Fibroblast of skin of right quadriceps (primary cell): ENCODE measurements at places on chromosomes 13 and 19.

- DNase-seq, result peak; percentile 86
Measured at GRCh38 chr13:42594481-42595252, 20.7 kb downstream of the TNFSF11 start.

GRCh38 chr19:1000591-1001537 is 645 bp downstream of the GRIN3B start:
- DNase-seq, result no peak

DNA sequence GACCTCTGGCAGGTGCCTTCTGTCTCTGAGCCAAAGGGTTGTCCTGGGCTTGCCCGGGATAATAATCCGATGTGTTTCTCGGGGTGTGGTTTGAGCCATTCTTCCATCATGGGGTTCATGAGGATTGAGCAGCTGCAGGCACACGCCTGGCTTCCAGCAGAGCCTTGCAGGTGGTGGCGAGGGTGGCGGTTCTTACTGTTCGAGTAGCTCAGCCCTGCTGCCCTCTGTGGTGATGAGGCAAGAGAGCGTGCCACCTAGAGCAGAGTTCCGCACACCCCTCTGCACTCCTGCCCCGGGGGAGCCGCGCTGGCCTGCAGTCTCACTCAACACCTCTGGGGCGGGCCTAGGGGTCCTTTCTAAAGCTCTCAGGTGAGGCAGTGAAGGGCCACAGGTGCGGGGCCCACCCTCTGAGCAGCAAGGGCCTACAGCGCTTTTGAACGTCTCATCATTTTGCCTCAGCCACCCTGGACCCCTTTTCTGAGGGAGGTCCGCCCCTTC is 3.8 kb downstream of the SCN1B start:
- DNase-seq, result no peak

GRCh38 chr13:113488283-113488682 is 2.2 kb downstream of the DCUN1D2 start:
- DNase-seq, result no peak

DNA sequence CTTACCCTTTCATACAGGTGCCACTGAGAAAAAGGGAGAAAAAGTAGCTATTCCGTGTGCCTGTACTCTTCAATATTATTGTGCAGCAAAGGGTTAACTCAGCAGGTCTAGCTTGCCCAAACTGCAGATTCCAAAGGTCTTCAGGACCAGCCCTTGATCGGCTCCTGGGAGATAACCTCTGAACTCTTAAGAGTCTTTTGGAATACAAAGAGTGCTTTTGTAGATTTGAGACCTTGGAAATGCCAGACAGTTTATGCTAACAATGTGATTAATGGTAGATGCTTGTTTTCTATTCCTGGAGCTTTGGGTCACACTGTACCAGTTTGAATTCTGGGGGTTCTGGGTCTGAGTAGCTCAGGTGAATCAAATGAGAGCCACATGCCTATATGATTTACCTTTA is 844.7 kb upstream of the MIR17HG start:
- DNase-seq, result no peak

DNA sequence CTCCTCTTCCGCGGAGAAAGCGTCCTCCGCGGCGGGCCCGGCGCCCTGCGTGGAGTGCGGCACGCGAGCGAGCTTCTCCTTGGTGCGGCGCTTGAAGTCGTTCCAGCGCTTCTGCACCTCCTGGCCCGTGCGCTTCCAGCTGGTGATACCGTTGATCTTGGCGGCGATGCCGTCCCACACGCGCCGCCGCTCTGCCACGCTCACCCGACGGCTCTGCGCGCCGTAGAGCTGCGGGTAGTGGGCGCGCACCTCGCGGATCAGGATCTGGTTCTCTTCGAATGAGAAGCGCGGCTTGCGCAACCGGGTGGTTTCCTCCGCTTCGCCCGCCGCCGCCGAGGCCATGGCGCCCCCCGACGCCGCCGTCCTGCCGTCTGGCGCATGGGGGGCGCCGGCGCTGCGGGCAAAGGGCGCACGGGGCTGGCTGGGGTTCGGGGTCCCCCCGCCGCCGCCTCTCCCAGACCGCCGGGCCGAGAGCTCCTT is 941 bp downstream of the MYPOP start:
- DNase-seq, result peak; percentile 33

DNA sequence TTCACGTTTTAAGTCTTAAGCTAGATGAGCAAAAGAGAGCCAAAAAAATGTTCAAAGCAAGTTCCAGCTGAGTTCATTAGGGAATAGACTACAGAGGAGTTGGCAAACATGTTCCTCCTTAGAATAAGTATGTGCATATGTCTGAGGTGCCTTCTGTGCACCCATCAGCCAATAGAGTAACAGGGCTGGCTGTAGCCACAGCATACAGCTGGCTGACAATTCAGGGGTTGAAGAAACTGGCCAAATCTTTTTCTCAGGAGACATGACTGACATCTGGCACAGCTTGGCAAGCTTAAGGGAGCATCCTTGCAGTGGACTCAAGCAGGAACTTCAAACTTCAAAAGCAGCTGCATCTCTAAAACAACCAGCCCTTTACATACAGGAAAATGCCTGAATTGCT is 414.8 kb upstream of the PCDH20 start:
- DNase-seq, result no peak

DNA sequence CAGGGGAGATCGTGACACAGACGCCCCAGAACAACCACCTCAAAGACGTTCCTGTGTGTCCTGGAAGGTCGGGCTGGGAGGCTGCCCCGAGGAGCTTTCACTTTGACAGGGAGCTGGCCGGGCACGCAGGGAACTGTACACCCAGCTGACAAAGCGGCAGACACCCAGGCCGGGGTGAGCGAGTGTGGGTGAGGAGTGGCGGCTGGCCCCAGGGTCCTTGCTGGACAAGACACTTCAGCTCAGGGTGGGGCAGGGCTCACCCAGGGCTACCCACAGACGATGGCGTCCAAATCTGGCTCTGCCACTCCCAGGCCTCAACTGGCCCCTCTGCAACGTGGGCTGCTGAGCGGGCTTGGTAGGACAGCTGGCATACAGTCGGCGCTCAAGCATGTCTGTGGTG is 2.0 kb downstream of the FGF22 start:
- DNase-seq, result no peak

GRCh38 chr13:49936968-49937273 is 781 bp upstream of the SPRYD7 start:
- DNase-seq, result no peak

GRCh38 chr19:6044056-6044805 is 66.1 kb downstream of the RFX2 start:
- DNase-seq, result no peak

DNA sequence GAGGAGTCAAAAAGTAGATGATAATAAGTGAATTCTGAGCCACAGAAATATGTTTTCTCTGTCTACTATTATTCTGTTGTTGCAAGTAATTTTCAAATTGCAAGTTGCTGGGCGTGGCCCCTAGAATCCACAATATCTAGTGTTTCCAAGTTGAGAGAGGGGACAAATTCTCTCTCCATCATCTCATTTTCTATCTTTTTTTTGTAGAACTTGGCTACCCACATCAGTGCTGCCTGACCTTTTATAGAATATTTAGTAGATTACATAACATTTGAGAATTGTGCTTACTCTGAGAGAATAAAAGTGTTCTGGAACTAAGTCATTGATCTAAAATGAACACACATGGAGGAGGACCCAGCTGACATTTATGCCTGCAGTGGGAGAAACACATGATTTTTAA is 110.9 kb upstream of the CSNK1A1L start:
- DNase-seq, result no peak

- DNase-seq, result no peak
Measured at GRCh38 chr19:16051254-16052025, 24.9 kb upstream of the TPM4 start.

DNA sequence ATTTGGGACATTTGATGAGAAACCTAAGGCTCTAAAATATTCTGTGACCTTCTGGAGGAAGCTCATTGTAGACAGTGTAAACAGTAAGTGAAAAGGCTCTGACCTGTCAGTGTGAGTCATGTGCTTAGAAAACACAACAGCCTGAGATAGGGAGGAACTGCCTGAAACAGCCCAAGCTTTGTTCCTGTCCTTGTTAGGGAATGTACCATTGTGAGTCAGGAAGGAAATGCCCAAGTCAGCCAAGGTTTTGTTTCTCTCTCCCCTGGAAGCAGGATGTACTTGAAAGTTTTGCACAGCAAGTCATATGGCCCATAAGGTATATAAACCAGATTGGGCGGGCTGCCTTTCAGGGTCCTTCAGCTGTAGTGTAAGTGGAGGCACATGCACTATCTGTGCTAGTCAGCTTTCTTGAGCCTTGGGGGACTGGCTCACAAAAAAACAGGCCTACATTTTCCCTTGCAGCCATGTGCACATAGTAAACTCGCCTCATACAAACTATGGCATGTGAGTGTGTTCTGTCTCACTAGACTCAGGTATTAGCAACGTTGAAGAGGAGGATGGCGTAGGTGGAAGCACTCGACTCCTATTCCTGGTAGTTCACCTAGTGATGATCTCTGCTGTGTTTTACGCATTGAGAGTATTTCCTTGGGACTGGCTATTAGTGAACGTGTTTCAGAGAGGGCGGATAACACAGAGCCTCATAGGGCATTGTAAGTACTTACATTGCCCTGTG is 141.2 kb upstream of the KLHL1 start:
- no peak for DNase-seq

DNA sequence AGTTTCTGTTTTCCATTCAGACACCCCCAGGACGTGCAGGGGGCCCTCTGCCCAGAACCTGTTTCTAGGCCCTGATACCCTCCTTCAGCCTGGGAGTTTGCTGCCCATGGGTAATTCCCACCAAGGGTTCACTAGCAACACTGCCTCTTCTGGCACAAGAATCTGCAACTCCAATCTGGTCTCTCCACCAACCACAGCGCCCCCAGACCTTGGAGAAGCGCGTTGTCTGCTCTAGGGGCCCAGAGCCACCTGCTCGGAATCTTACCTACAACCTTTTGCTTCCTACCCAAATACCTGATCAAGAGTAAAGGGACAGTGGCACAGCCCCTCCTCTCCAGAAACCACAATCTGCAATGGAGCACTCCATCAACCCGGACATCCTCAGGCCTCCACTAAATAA is 763 bp downstream of the ZNF180 start:
- no peak for DNase-seq

GRCh38 chr19:3041761-3042620 is 12.9 kb upstream of the TLE2 start:
- no peak for DNase-seq

- DNase-seq, result peak; percentile 92
Measured at GRCh38 chr19:40433391-40434216, 7.8 kb upstream of the SERTAD1 start.

- no peak for DNase-seq
Measured at GRCh38 chr19:40600570-40601133, 517 bp upstream of the LTBP4 start.

GRCh38 chr19:30160426-30160825 is 211.8 kb upstream of the ZNF536 start:
- no peak for DNase-seq

DNA sequence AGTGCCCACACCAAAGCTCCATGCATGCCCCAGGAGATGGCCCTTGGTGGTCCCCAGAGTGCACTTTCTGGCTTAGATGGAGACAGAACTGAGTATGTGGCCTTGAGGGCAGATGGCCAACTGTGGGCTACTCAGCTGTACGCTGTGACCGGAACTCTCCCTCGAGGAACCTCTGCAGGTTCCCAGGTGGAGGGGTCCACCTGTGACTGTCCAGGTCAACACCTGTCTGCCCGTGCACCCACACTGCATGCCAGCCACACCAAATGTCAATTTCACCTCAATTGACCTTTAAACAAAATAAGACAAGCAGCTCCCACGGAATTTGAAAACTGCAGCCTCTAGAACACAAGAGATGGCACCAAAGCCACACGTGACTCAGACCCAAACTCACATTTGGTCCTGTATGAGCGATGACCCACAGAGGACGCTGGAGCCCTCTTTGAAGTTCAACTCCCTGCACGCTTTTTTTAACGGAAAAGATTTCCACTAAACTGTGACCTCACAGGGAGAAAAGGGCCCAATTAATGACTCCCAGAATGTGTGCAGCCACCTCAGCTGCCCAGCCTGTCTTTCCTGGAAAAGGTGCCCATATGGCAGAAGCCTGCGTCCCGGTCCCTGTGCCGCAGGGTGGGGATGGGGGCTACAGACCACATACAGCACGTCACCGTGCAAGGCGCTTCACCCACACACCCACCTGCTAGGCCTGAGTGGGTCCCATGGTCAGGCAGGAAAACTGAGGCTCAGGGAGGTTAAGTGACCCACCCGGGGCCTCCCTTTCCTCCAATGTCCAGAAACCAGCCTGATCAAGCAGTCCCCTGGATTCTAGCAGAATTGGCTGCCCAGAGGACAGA is 47.7 kb downstream of the KLF2 start:
- DNase-seq, result no peak

- peak; percentile 34 for DNase-seq
Measured at GRCh38 chr13:91406619-91407018, 8.2 kb downstream of the GPC5 start.

GRCh38 chr19:16382775-16383543 is 58.3 kb downstream of the KLF2 start:
- peak; percentile 79 for DNase-seq

GRCh38 chr13:51553531-51553930 is 30.7 kb upstream of the WDFY2 start:
- no peak for DNase-seq

DNA sequence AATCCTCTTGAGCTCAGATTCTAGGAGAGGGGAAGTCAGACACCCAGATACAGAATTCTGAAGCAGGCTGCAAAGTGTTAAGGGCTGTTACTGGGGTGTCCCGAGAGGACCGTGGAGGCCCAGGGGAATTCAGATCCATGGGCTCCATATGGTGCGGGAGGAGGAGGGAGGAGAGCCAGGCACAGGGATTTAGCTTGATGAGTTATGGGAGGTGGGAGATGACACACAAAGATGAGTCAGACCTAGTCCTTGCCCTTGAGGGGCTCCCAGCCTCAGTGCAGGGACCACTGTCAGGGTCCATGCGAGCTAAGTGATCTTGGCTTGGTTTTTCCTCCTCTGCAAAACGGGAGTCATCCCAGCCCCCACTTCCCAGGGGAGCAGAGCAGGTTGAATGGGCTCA is 14.4 kb upstream of the GIPR start:
- no peak for DNase-seq

GRCh38 chr13:27774169-27774568 is 18.1 kb upstream of the GSX1 start:
- no peak for DNase-seq

DNA sequence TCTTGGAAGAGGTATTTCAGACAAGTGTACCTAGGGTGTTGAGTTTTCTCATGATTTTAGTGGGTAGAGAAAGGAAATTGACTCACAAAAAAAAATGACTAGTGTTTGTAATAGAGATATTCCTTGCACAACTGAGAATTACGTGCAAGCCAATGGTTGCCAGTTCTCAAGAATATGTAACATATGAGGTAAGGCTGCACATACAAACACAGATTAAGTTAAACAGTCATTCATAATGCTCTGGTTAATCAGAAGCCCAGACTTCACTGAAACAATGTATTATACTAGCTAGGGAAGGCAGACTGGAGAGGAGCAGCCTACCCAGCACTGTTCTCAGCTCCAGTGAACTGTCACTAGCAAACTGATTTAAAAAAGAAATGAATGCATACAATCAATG is 418.3 kb downstream of the DIAPH3 start:
- peak; percentile 53 for DNase-seq

GRCh38 chr19:588093-588740 is 1.5 kb upstream of the HCN2 start:
- peak; percentile 80 for DNase-seq
